ENCODE measurements at places on chromosomes 4 and X.

DNA sequence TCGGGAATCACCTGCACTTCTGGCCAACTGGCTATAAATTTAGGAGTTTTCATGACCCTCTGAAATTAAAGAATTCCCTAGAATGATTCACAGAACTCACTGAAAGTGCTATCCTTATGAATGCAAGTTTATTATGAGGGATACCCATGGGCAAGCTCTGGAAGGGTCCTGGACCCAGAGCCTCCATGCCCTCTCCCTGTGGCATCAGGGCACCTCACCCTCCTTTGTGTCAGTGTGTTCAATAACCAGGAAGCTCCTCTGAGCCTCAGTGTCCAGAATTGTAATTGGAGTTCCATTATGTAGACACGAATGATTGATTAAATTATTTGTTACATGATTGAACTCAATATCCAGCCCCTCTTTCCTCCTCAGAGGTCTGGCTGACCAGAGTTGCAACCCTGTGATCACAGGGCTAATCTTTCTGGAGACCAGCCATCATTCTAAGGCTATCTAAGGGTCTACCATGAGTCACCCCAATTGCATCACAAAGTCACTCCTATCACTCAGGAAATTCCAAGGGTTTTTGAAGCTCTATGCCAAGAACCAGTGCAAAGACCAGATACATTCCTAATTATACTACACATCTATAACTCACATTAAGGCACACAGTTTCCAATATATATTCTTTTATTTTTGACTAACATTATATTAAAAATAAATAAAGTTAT, 8.9 kb downstream of the ANXA3 start:
- no peak for DNase-seq

DNA sequence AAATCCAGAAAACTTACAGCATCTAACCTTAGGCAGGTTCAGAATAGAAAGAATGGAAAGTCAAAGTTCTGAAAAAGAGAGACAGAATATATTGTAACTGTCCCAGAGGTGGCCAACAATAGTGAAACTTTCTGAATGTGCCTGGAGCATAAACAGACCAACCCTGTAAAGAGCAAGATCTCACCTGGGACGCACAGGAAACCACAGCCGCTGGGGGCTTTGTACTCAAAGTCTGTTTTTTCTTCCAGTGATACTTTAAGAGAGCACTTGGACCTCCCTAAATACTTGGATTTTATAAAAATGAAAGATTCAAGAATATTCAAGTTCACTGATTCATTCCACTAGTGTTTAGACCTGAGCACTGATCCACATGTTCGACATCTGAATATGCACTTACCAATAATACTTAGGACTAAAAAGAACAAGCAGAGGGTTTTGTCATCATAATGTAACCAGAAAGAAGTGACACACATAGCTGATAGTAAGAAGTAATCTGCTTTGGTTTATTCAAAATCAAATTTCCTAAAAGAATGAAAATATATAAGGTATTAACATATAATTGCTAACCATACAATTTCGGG, 35.3 kb downstream of the ARAP2 start:
- DNase-seq, result peak; percentile 21

DNA sequence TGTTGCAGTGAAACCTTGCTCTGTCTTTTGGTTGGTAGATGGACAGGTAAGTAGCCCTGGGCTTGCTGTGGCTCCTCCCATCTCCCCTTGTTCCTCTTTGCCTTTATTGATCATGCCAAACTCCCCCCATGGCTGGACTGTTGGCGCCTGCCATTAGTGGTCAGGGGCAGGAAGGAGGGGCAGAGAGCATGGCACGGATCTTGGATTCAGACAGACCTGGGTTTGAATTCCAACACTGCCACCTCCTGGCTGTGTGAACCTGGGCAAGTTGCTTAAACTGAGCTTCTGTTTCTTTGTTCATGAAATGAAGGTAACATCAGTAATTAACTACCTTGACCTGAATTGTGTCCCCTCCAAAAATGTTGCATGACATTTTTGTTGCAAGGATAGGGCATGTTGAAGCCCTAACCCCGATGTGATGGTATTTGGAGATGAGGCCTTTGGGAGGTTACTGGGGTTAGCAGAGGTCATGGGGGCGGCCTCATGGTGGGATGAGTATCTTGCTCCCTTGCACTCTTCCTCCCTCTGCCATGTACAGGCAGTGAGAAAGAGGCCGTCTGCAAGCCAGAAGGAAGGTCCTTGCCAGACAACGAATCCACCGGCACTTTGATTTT, 6.0 kb downstream of the SLC2A9 start:
- DNase-seq, result no peak

DNA sequence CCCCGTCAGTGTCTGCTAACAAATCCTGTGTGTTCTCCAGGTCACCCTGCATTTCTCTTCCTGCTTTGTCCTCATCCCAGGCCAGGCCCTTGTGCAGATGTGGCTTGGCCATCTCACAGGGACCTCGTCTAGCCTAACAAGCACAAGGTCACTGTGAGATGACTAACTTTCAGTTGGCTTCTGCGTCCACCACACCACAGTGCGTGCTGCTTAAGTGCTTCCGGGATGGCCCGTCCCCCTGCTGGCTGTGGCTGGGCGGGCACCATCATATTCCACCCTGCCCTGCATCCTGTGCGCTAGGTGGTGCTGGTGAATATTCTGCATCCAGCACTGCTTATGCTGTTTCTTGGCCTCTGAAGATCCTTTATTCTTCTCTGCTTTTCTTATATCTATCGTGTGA, 33.8 kb downstream of the RBBP7 start:
- DNase-seq, result peak; percentile 18

DNA sequence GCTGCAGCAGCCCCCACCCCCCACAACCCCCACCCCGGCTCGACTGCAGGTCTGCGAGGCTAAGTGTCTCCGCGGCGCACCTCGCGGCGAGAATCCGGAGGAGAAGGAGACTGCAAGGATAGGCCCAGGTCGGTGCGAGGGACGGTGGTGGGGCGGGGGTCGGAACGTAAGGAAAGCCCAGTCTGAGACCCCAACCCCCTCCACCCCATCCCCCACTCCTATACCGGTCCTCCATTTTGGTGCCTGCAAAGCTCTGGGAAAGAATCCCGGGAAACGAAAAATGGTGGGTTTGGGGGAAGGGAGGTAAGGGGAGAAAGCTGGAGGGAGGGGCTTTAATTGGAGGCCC, 614 bp downstream of the BEX3 start:
- no peak for DNase-seq

DNA sequence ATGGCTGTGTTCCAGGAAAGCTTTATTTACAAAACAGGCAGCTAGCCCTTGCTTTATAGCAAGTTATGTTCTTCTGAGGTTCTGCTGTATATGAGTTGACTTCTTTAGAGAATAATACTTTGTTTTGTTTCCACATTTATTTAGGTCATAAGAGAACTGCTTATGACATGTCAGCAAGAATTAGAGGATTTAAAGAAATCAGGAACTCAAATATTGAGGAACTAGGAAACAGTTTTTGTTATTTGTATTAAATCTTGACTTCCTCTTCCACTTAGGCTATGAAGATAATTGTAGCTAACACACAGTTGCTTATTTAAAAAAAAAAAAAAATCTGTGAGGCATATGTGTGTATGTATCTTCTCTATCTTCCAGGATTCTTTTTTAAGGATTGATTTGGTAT, 14.3 kb downstream of the ZRSR2 start:
- no peak for DNase-seq

- DNase-seq, result no peak
These were observed 96.1 kb downstream of the MAMLD1 start for GRCh38 chrX:150459196-150459595.

DNA sequence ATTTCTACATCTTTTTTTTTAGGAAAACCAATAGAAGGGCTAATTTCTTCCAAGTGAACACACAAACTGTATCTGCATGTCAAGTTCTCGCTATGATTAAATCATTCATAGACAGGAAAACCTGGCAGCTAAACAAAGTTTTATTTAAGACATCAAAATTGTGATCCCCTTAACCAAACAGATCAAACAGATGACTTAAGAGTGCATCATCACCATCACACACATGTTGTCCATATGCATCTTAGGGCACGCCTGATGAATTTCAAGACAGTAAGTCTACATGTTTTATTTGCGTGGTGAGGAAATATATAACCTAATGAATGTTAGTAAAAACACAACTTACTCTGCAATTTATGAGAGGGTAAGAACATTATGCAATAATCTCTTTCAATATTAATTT, 317.0 kb upstream of the ANXA10 start:
- no peak for DNase-seq
